Aorta (tissue), 5 donors: ENCODE measurements at places on chromosomes 11 and 22. TPM values are rescaled to one million over a fixed set of nuclear protein-coding genes. Genes with fewer than 3 reads are reported as not detected.

ANO1 gene
- total RNA-seq: 65.6 TPM

OR5F1 gene
- total RNA-seq: not detected

MIAT gene
- total RNA-seq: 5.0 TPM

ASPHD2 gene
- 2.6 TPM for total RNA-seq

LARGE1 gene
- total RNA-seq: 41.7 TPM

GAS2 gene
- total RNA-seq: 0.52 TPM

CXCR5 gene
- 0.06 TPM for total RNA-seq

SEZ6L gene
- total RNA-seq: not detected

CCDC87 gene
- 0.19 TPM for total RNA-seq

VWCE gene
- total RNA-seq: 5.6 TPM

OVOL1 gene
- not detected for total RNA-seq

- DNase-seq: peak; percentile 54
- H3K4me3 ChIP-seq: peak overlapping the region; percentile 62
- H3K27ac ChIP-seq: no peak overlapping the region
- no peaks in the 10 kb centered on the region for H3K36me3 ChIP-seq
- no peaks in the 10 kb centered on the region for H3K4me1 ChIP-seq
- H3K27me3 ChIP-seq: no peaks in the 10 kb centered on the region
Measured at GRCh38 chr11:35944503-35945136, 758 bp downstream of the LDLRAD3 start.

- no peaks in the 10 kb centered on the region for H3K4me1 ChIP-seq
- no peak overlapping the region for H3K4me3 ChIP-seq
- no peaks in the 10 kb centered on the region for H3K36me3 ChIP-seq
Measured at GRCh38 chr11:16956538-16957153, 57.6 kb downstream of the PLEKHA7 start.

- no peaks in the 10 kb centered on the region for H3K4me1 ChIP-seq
- H3K36me3 ChIP-seq: no peaks in the 10 kb centered on the region
- no peak overlapping the region for H3K27ac ChIP-seq
- H3K27me3 ChIP-seq: no peaks in the 10 kb centered on the region
Measured at GRCh38 chr22:35032571-35032970, 33.4 kb upstream of the ISX start.

- DNase-seq: peak; percentile 66
- no peak overlapping the region for H3K27ac ChIP-seq
- H3K4me3 ChIP-seq: no peak overlapping the region
- no peaks in the 10 kb centered on the region for H3K36me3 ChIP-seq
- no peaks in the 10 kb centered on the region for H3K4me1 ChIP-seq
- H3K27me3 ChIP-seq: no peaks in the 10 kb centered on the region
Measured at GRCh38 chr22:29253561-29254285, 14.1 kb downstream of the RHBDD3 start.

- no peak for DNase-seq
- no peak overlapping the region for H3K27ac ChIP-seq
- no peaks in the 10 kb centered on the region for H3K27me3 ChIP-seq
- no peak overlapping the region for H3K4me3 ChIP-seq
- no peaks in the 10 kb centered on the region for H3K4me1 ChIP-seq
Measured at GRCh38 chr11:59138643-59139042, 4.0 kb upstream of the FAM111A start.

DNA sequence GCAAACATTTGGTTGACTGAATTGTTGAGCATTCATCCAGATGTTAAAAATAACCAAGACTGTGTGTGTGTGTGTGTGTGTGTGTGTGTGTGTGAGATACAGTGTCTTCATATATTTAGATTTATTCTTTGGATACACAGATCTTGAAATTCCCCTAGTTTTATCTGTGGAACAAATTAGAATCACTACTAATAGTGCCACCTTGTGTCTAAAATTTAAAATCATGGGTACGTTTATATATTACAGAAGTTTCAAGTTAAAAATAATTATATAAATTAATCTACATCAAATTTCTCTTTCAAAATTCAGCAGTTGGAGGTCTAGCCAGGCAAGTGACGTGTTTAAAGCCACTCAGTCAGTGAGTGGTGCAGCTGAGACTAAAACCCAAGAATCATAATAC lies 1566.2 kb upstream of the TENM4 start:
- no peaks in the 10 kb centered on the region for H3K4me1 ChIP-seq
- no peak overlapping the region for H3K4me3 ChIP-seq
- H3K27ac ChIP-seq: no peak overlapping the region
- H3K36me3 ChIP-seq: no peaks in the 10 kb centered on the region
- no peak for DNase-seq

- H3K27me3 ChIP-seq: no peaks in the 10 kb centered on the region
- no peaks in the 10 kb centered on the region for H3K4me1 ChIP-seq
- H3K36me3 ChIP-seq: no peaks in the 10 kb centered on the region
- no peak for DNase-seq
- H3K4me3 ChIP-seq: no peak overlapping the region
- no peak overlapping the region for H3K27ac ChIP-seq
Measured at GRCh38 chr11:16805938-16806337, 67.5 kb downstream of the C11orf58 start.

DNA sequence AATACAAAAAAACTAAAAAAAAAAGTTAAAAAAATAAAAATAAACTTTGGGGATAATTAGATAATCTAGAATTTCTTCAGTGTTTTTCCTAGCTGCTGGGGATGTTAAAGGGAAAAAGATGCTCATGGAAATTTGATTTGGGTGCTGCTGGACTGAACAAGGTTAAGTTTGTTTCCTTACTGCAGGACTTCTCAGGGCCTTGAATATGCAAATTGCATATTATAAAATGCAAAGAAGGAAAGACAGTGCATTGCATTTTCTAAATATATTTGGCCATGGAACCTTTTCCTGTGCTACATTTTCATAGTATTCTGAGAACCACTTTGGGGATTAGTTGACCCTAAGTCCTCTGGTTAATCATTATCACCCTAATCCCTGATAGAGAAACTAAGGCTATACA lies 79.6 kb downstream of the ABTB2 start:
- H3K4me1 ChIP-seq: no peaks in the 10 kb centered on the region
- no peaks in the 10 kb centered on the region for H3K27me3 ChIP-seq
- no peak overlapping the region for H3K4me3 ChIP-seq
- H3K27ac ChIP-seq: no peak overlapping the region
- no peaks in the 10 kb centered on the region for H3K36me3 ChIP-seq

DNA sequence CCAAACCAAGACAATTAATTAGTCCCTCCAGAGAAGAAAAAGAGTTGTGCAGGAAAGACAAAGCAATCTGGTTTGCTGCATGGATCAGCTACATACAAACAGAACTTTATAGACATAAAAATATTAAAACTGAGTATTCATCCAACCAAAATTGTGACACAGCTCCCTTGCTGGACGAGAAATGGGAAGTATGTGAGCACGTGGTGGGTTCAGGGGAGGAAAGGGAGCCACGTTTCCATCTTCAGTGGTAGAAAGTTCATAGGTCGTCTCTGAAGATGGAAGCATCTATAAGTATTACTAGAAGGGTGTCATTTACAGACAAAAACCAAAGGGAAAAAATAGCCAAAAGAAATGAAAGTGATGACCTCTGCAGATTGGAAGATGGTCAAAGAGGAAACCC lies 7.1 kb upstream of the KCNJ5 start:
- no peaks in the 10 kb centered on the region for H3K27me3 ChIP-seq
- H3K36me3 ChIP-seq: no peaks in the 10 kb centered on the region
- no peak overlapping the region for H3K27ac ChIP-seq
- H3K4me3 ChIP-seq: no peak overlapping the region
- no peaks in the 10 kb centered on the region for H3K4me1 ChIP-seq
- DNase-seq: no peak

- no peak overlapping the region for H3K4me3 ChIP-seq
- no peaks in the 10 kb centered on the region for H3K36me3 ChIP-seq
- no peaks in the 10 kb centered on the region for H3K27me3 ChIP-seq
- no peak overlapping the region for H3K27ac ChIP-seq
- no peaks in the 10 kb centered on the region for H3K4me1 ChIP-seq
Measured at GRCh38 chr22:30481711-30482110, 9.9 kb upstream of the SEC14L3 start.

- H3K27me3 ChIP-seq: no peaks in the 10 kb centered on the region
- H3K4me1 ChIP-seq: no peaks in the 10 kb centered on the region
- no peak overlapping the region for H3K4me3 ChIP-seq
- H3K27ac ChIP-seq: no peak overlapping the region
- no peaks in the 10 kb centered on the region for H3K36me3 ChIP-seq
Measured at GRCh38 chr11:85886089-85887056, 31.2 kb downstream of the CCDC83 start.

- H3K27me3 ChIP-seq: no peaks in the 10 kb centered on the region
- DNase-seq: no peak
- H3K4me1 ChIP-seq: peaks cover 2% of the 10 kb centered on the region
- no peaks in the 10 kb centered on the region for H3K36me3 ChIP-seq
Measured at GRCh38 chr11:73262851-73263495, 9.2 kb upstream of the P2RY6 start.

GRCh38 chr22:27019827-27020226 lies 362.4 kb downstream of the MIAT start:
- peak overlapping the region; percentile 86 for H3K27ac ChIP-seq
- no peak overlapping the region for H3K4me3 ChIP-seq
- no peaks in the 10 kb centered on the region for H3K4me1 ChIP-seq
- DNase-seq: peak; percentile 80

DNA sequence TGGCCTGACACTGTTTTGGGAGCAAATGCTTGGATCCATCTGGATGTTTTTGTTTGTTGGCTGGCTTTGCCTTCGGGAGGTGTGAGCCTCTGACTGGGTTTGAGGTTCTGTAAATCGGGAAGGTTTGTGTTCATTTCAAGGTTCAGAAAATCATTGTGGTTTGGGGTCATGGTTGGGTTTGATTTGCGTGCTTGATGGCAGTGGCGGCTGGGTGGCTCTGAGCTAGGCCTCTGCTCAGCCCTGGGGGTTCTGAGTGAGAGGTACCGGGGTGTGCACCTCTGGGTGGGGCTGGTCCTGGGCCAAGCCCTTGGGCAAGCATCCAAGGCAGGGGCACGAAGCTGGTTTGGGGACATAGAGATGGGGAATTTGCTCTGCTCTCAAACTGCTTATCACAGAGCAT lies 37.0 kb upstream of the ALX4 start:
- H3K27me3 ChIP-seq: no peaks in the 10 kb centered on the region
- H3K4me3 ChIP-seq: no peak overlapping the region
- no peak for DNase-seq
- H3K27ac ChIP-seq: no peak overlapping the region

GRCh38 chr11:84136926-84137325 lies 850.8 kb upstream of the CCDC90B start:
- H3K4me3 ChIP-seq: no peak overlapping the region
- no peaks in the 10 kb centered on the region for H3K4me1 ChIP-seq
- no peaks in the 10 kb centered on the region for H3K27me3 ChIP-seq
- no peak for DNase-seq
- no peaks in the 10 kb centered on the region for H3K36me3 ChIP-seq
- no peak overlapping the region for H3K27ac ChIP-seq

GRCh38 chr11:68446046-68446725 lies 14.4 kb upstream of the PPP6R3 start:
- H3K27me3 ChIP-seq: no peaks in the 10 kb centered on the region
- DNase-seq: peak; percentile 44
- no peaks in the 10 kb centered on the region for H3K36me3 ChIP-seq
- H3K27ac ChIP-seq: no peak overlapping the region
- H3K4me1 ChIP-seq: no peaks in the 10 kb centered on the region
- no peak overlapping the region for H3K4me3 ChIP-seq

GRCh38 chr11:37907436-37908218 lies 1309.6 kb upstream of the RAG2 start:
- H3K4me3 ChIP-seq: no peak overlapping the region
- no peaks in the 10 kb centered on the region for H3K4me1 ChIP-seq
- H3K27me3 ChIP-seq: no peaks in the 10 kb centered on the region
- no peaks in the 10 kb centered on the region for H3K36me3 ChIP-seq

- H3K4me3 ChIP-seq: no peak overlapping the region
- DNase-seq: no peak
- H3K27ac ChIP-seq: no peak overlapping the region
- no peaks in the 10 kb centered on the region for H3K4me1 ChIP-seq
Measured at GRCh38 chr11:34268906-34269430, 88.8 kb downstream of the ABTB2 start.

GRCh38 chr11:116731097-116731761 lies 41.6 kb downstream of the BUD13 start:
- H3K27ac ChIP-seq: no peak overlapping the region
- no peaks in the 10 kb centered on the region for H3K27me3 ChIP-seq
- H3K36me3 ChIP-seq: no peaks in the 10 kb centered on the region
- DNase-seq: peak; percentile 46
- no peaks in the 10 kb centered on the region for H3K4me1 ChIP-seq

DNA sequence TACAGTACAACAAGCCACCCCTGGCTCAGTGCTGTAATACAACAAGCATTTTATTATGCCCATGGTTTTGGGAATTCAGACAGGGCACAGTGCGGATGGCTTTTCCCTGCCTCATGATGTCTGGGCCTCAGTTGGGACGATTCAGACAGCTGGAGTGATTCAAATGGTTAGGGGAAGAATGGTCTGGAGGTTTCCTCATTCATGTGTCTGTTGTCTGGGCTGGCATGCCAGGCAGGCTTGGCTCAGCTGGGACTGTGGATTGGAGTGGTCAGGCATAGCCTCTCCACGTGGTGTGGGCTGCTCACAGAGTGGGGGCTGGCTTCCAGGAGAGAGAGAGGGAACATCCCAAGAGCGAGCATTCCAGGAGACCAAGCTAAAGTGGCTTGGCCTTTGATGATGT lies 164.4 kb downstream of the C11orf91 start:
- no peak overlapping the region for H3K27ac ChIP-seq
- DNase-seq: no peak
- H3K4me1 ChIP-seq: no peaks in the 10 kb centered on the region
- peaks cover 7% of the 10 kb centered on the region for H3K27me3 ChIP-seq
- H3K36me3 ChIP-seq: no peaks in the 10 kb centered on the region

- H3K4me3 ChIP-seq: no peak overlapping the region
- peak; percentile 91 for DNase-seq
- no peaks in the 10 kb centered on the region for H3K4me1 ChIP-seq
- no peaks in the 10 kb centered on the region for H3K27me3 ChIP-seq
- H3K36me3 ChIP-seq: no peaks in the 10 kb centered on the region
Measured at GRCh38 chr11:64000026-64000739, 13.9 kb downstream of the OTUB1 start.

- H3K4me3 ChIP-seq: no peak overlapping the region
- peaks cover 4% of the 10 kb centered on the region for H3K4me1 ChIP-seq
- no peak overlapping the region for H3K27ac ChIP-seq
- H3K27me3 ChIP-seq: no peaks in the 10 kb centered on the region
Measured at GRCh38 chr11:7484645-7485044, 661 bp upstream of the OLFML1 start.

DNA sequence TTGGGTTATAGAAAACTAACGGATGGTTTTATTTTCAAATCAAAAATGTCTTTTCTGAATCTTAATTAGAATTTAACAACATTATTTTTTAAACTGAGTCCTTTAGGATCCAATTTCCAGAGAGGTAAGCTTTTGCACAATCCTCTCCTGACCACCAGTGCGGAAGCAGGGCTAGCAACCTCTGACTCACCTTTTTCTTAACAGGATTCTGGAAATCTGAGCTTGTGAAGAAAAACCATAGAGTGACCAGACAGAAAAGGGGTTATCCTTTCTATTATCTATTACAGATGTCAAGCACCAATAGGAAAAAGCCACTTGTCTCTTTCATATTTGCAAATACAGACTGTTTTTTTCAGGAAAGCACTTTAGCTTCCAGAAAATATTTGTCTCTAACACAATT lies 25.3 kb downstream of the ALG9 start:
- no peak for DNase-seq
- H3K27ac ChIP-seq: no peak overlapping the region
- H3K27me3 ChIP-seq: no peaks in the 10 kb centered on the region
- H3K4me3 ChIP-seq: no peak overlapping the region
- no peaks in the 10 kb centered on the region for H3K4me1 ChIP-seq
